ENCODE measurements at places on chromosomes 5 and 9.

DNA sequence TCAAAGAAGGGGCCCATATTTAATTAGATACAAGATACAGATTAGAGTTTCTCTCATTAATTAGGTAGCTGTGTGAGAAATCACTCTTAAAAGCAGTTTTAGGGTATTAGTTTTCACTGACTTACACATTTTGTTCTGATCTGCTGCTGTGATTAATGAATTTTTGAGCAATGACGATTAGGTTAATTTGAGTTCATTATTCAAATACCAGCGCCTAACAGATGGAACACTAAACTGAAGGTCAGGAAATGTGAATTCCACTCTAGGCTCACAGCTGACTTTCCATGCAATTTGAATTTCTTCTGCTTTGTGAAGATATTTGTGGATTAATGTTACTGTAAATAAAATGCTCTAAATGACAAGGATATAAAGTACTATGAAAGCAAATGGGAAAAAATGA is 380.6 kb downstream of the ADGRV1 start:
- DNase-seq, result no peak

- no peak for DNase-seq
Observed at GRCh38 chr5:165425594-165425993, 1920.2 kb downstream of the MAT2B start.

DNA sequence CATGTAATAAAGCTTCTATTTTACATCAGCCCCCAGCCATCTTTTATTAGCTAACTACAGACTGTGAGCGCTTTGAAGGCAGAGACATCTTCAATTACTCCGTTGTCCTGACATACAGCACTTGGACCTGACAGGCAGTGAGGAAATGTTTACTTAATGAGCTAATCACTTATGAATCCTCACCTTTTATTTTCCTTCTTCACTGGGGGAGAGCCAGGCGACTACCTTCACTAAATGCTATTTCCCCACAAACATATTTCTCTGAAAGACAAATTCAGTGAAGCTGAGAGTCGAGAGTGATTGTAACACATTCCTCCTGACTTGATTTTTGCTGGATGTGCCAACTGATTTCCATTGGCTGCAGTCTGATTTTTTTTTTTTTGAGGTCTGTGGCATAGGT is 192.1 kb upstream of the CLINT1 start:
- DNase-seq, result no peak

- DNase-seq, result no peak
Observed at GRCh38 chr9:114745108-114745848, 60.6 kb downstream of the TNFSF15 start.

DNA sequence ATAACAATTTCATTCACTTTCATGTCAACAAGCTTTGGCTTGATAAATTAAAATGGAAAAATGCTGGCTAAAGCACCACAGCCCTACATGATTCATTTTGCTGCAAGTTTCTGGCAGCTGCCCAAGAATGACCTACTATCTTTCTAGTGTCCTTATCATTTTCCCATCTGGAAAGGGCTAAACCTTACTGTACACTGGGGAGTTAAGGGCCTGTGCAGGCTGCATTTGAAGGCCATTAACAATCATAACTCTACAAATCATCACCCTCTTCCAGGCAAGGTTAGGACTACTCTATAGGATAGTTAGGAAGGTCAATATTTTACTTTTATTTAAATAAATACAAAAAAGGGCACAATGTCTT is 579.7 kb upstream of the ZNF608 start:
- no peak for DNase-seq

DNA sequence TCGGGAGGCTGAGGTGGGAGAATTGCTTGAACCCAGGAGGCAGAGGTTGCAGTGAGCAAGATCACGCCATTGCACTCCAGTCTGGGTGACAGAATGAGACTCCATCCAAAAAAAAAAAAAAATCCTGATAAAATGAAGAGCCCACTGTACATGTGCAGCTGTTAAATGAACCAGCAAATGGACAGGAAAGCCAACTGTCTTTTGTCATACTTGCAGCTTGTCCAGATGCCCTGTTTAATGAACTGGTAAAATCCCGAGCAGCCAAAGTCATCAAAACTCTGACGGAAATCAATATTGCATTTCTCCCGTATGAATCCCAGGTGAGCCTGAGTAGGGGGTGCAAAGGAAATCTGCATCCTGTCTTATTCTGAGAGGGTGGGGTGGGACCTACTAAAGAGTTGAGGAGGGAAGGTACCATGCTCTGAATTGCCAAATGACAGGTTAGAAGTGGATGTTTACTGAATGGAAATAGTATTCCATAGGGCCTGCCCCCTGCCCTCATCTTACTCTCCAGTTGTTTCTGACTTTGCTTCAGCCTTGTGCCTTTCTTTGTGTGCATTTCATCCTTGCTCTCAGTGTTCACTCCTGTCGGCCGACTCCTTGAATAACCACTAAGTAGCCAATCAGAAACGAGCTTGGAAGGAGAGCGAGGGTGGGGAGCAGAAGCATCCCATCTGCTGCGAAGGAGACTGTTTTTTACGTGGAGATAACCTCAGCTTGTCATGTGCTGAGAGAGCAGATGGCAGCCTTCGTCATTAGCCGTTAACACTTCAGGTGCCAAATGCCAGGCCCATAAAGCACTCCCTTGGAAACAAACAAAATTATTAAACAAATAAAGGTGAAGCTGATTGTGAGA is 45.7 kb upstream of the CFAP157 start:
- no peak for DNase-seq

DNA sequence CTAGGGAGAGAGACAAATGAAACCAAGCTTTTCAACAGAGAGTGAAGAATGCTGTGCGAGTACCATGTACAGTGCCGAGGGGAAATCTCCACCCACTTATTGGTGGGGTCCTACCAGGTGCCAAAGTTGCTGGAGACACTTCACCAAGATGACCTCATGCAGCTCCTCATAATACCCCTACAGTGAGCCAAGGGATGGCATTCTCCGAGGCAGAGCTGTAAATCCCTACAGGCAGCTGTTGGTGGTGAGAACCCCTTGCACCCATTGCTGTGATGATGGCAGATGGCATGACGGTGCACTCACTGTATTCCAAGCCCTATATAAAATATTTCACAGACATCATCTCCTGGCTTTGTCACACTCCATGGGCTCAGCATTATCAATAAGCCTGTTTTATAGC is 464.9 kb downstream of the SPOCK1 start:
- no peak for DNase-seq

DNA sequence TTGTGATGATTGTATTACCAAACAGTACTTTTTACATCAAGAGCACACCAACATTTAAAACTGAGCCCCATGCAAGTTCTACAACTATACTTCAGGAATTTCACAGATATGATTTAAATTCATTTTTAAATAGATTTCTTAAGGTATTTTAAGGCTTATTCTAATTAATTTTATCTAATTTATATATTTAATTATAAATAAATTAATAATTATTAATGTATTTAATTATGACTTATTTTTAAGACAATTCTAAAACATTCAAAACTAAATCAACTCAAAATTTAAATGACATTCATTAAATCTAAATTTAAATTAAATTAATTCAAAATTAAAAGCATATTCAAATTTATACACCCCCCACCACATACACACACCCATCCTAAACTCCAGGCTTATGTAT is 299.2 kb downstream of the NFIB start:
- no peak for DNase-seq

DNA sequence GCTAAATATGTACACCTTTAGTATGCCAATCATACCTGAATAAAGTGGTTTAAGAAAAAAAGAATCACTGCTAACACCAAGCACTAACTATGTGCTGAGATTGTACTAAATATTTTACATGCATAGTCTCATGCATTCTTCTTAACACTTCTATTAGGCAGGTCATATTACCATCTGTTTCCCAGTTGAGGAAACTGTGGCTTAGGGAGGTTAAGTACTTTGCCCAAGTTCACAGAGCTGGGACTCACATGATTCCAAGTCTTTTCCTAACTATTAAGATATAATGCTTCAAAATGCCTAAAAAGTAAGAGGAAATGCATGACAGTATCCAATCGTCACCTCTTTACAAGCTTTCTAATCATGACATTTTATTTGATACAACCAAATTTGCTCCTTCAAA is 69.2 kb upstream of the PLPP6 start:
- DNase-seq, result no peak

- no peak for DNase-seq
Observed at GRCh38 chr5:170715141-170715540, 68.4 kb upstream of the GABRP start.
